ENCODE measurements at places on chromosomes 7 and 10. TPM values are rescaled to one million over a fixed set of nuclear protein-coding genes. Genes with fewer than 3 reads are reported as not detected.
A peak's percentile ranks its signal among the peaks of the same experiment; 100 is the strongest.

DNA sequence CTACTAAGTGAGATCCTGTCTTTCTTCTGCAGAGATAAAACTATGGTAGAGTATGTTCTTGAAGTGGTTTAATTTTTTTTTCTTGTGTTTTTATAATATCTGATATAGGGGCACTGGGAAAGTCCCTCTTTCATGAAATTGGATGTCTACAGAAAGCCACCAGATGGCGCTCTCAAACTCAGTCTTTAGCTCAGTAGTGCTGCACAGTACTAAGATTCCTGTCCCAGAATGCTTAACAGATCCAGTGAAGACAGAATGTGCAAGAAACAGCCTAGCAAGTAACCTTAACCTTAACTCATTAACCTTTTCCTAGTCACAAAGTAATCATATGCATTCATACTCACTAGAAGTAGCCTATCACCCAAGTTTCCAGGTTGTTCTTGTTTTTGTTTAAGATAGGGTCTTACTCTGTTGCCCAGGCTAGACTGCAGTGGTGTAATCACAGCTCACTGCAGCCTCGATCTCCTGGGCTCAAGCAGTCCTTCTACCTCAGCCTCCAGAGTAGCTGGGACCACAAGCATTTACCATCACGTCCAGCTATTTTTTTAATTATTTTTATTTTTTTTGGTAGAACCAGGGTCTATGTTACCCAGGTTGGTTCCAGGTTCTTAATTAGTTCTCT lies 56.7 kb downstream of the IDE start:
- no peaks in the 10 kb centered on the region for H3K4me1 ChIP-seq
- peaks cover 8% of the 10 kb centered on the region for H3K36me3 ChIP-seq
- H3K27ac ChIP-seq = no peak overlapping the region
- H3K4me3 ChIP-seq = no peak overlapping the region
- DNase-seq = peak; percentile 85

- H3K4me1 ChIP-seq = peaks cover 62% of the 10 kb centered on the region
- no peak for DNase-seq
- no peaks in the 10 kb centered on the region for H3K27me3 ChIP-seq
- no peaks in the 10 kb centered on the region for H3K36me3 ChIP-seq
- no peak overlapping the region for H3K27ac ChIP-seq
Observed at GRCh38 chr7:116445447-116446211, 53.9 kb upstream of the CAV2 start.

- no peak overlapping the region for H3K27ac ChIP-seq
- H3K36me3 ChIP-seq = no peaks in the 10 kb centered on the region
- peak overlapping the region; percentile 55 for H3K4me3 ChIP-seq
- no peaks in the 10 kb centered on the region for H3K4me1 ChIP-seq
- H3K27me3 ChIP-seq = no peaks in the 10 kb centered on the region
- peak; percentile 58 for DNase-seq
Observed at GRCh38 chr7:12257582-12257981, 46.5 kb downstream of the TMEM106B start.

Gene SPAM1
- not detected for total RNA-seq

- 0 out of 2 replicates have a peak, but pooled peaks cover 9% of the 10 kb centered on the region for H3K27me3 ChIP-seq
- no peak for DNase-seq
- H3K4me1 ChIP-seq = no peaks in the 10 kb centered on the region
- no peak within 1 kb of the TSS for H3K4me3 ChIP-seq
- H3K36me3 ChIP-seq = no peaks in the 10 kb centered on the region
Observed at GRCh38 chr7:150322833-150323681, at the start of the genes ACTR3C and LRRC61. TSS of gene ACTR3C (minus strand) at chr7:150323545. CDS start at chr7:150295296, 28,249 bp downstream. TSS of gene LRRC61 (plus strand) at chr7:150323355. CDS start at chr7:150336862, 13,507 bp downstream.

DNA sequence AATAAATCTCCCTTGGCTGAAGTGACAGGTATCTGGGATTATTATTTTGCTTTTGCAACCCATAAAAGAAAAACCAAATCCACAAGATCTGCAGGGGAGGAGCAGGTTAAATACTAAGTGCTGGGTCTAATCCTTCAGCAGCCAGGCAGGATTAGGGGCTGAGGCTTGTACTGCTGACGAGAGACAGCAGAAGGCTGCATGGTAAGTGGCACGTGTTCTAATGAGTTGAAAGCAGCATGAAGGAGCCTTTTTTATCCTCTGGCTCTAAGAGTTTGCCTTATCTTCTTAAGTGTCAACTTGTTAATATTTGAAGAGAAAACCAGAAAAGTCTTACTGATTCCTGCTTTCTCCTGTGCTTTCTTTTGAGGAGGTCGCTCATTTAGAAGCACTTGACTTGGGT lies 50.0 kb downstream of the LYZL2 start:
- DNase-seq = no peak
- no peaks in the 10 kb centered on the region for H3K27me3 ChIP-seq
- no peak overlapping the region for H3K27ac ChIP-seq
- H3K4me3 ChIP-seq = no peak overlapping the region
- H3K36me3 ChIP-seq = no peaks in the 10 kb centered on the region

Gene LRRC17
- not detected for total RNA-seq

Gene ENTPD7
- 21.6 TPM for total RNA-seq

GRCh38 chr7:74349621-74350020 lies 60.4 kb downstream of the CLIP2 start:
- peaks cover 3% of the 10 kb centered on the region for H3K36me3 ChIP-seq
- H3K4me3 ChIP-seq = no peak overlapping the region
- peaks cover 4% of the 10 kb centered on the region for H3K4me1 ChIP-seq
- no peak for DNase-seq

GRCh38 chr10:19417740-19418139 lies 369.1 kb downstream of the MALRD1 start:
- no peaks in the 10 kb centered on the region for H3K36me3 ChIP-seq
- no peak overlapping the region for H3K27ac ChIP-seq
- no peak for DNase-seq
- H3K27me3 ChIP-seq = no peaks in the 10 kb centered on the region
- no peaks in the 10 kb centered on the region for H3K4me1 ChIP-seq

Measured in GM23248 (cell line).